NCI-H1436 (cell line): ENCODE measurements at places on chromosomes 3 and 15.
A peak's percentile ranks its signal among the peaks of the same experiment; 100 is the strongest.

GRCh38 chr15:79944622-79945021 lies 26.4 kb downstream of the BCL2A1 start:
- no peak for DNase-seq

- DNase-seq: no peak
Observed at GRCh38 chr3:42732196-42732828, 29.7 kb upstream of the HHATL start.

- no peak for DNase-seq
Observed at GRCh38 chr15:44529864-44530604, 6.9 kb upstream of the EIF3J start.

DNA sequence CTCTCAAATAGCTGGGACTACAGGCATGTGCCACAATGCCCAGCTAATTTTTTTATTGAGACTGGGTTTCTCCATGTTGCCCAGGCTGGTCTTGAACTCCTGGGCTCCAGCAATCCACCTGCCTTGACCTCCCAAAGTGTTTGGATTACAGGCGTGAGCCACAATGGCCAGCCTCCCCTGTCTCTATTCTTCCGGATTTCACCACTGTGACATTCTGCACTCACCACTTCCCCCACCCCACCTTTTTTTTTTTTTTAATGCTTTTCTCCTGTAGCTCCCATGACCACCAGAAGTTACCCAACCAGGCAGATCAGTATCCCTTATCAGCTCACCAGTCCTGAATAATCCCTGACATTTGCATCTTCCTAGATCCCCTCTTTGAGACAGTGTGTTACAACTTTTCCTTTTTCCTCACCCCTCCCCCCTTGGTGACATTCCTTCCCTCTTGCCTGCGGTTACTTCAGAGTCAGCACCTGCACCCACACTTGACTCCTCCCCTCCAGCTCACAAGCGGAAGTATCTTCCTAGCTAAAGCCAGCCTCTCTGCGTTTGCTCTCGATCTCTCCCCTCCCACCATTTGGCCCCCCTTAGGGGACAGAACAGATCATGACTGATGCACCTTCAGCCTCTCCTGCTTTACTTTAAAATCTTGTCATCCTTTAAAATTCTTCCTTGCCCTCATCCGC lies 13.5 kb upstream of the ZNF592 start:
- peak; percentile 66 for DNase-seq

DNA sequence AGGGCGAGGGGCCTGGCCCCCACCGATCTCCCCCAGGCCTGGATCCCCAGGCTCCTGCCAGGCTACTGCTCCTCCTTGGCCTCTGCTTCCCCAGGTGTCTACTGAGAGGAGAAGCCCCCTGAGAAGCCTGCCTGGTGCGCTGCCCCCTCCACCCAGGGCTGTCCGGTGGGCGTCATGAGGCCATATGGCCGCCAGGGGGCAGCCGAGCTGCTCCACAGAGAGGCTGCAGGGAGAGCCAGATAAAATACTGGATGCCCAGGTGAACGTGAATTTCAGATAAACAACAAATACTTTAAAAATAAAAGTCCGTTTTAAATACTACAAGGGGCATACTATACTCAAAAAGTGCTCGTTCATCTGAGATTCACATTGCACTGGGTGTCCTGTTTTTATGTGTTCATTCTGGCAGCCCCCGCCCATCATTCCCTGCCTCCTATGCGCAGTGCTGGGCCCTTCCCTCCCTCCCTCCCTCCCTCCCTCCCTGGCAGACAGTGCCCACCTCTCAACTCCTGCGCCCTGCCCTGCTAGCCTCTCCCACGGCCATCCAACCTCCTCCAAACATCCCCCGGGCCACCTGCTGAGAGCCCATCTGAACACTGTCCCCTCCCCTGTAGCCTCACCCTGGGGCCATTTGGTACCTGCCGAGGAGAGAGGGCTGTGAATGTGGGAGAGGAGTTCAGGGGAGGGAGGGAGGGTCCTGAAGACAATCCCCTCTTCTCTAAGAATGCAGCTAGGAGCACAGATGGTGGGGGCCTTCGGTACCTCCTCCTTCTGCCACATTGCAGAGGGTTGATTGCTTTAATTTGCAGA lies 29.6 kb downstream of the PSTPIP1 start:
- peak; percentile 37 for DNase-seq

GRCh38 chr15:69577397-69577796 lies 124.8 kb downstream of the RPLP1 start:
- no peak for DNase-seq

GRCh38 chr3:117874904-117875874 lies 1159.5 kb downstream of the IGSF11 start:
- no peak for DNase-seq

DNA sequence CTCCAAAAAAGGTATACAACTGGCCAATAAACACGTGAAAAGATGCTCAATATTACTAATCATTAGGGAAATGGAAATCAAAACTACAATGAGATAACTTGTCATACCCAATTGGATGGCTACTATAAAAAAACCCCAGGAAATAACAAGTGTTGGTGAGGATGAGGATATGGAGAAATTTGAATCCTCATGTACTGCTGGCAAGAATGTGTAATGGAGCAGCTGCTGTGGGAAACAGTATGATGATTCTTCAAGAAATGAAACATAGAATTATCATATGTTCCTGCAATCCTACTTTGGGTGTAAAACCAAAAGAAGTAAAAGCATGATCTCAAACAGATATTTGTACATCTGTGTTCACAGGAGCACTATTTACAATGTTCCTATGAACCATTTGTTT lies 67.4 kb downstream of the RPLP1 start:
- no peak for DNase-seq

DNA sequence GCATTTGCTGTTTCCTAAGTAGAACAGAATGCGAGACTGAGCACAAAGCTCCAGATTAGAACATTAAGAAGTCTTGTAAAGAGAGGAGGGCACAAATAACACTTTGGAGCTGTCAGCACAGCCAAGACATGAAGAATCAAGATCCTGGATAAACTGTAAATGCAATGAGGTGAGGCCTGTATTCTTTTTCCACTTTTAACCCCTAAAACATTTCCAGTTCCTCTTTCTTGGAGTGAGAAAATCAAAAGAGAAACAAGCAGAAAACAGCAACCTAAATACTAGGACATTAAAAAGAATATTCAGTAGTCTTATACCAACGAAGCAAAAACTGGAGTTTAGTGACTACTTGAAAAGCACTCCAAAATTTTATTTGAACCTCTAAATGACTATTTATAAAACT lies 204.3 kb downstream of the ZBTB20 start:
- no peak for DNase-seq

DNA sequence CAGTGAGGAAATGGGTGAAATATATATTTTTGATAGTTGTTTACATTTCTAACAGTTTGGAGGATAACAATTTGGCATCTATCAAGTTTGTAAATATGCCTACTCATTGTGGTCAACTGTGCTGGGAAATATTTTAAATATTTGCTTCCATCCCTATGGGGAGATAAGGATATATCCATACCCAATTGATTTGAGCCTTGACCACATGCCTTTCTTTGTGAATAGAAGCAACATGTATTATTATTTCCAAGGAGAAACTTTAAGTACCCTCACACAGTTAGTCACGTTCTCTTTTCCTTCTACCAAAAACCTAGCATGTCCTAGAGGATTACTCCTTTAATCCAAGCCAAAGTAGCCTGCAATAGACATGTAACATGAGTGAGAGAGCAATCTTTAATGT lies 245.4 kb upstream of the CBLB start:
- DNase-seq: no peak

DNA sequence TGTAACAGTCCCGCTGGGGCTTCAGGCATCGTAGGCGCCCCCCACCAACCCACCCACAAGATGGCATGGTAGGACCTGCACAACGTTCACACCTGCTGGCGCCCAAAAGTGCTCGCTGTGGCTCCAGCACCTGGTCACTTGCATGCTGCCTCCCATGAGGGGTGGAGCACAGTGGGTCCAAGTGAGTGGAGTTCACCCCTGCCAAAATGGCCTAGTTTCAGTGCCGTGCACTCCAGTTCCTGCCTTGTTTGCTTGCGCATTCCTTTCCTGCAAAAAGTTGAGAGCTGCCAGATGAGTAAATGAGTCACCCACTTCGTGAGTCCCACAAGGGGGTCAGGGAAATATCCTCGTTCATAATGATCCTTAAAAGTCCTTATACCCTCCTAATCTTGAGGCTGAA lies 788.7 kb upstream of the DPPA4 start:
- DNase-seq: no peak

DNA sequence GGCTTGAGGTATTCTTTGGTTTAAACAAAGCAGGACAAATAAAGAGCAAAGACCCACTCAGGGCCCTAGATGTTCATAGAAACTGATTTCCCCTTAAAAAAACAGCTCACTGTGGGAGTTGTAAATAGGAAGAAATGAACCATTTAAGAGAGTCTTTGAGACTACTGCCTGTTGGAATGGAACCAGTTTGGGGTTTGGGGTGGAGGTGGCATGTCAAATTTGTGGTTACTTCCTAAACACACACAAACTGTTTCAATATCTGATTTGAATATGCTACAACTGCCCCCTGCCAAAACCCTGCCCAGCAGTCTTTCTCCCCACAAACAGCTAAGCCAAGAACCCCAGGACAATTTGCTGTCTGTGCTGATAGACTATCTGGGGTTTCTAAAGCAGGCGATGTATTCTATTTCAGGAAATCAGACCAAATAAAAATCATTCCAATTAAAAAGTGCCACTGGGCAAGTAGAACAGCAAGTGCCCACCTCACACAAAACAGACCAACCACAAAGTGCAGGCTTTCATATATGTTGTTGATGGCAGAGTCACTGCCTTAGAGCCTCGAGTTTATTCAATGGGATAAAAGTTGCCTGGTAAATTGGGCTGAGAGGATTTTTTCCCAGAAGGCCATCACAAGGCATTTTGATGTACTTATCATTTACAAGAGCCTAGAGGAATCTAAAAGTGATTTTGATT lies 293.9 kb upstream of the PROK2 start:
- DNase-seq: no peak

GRCh38 chr3:139480585-139480984 lies 4.3 kb upstream of the RBP2 start:
- DNase-seq: no peak

GRCh38 chr3:105950881-105951600 lies 82.2 kb upstream of the CBLB start:
- no peak for DNase-seq

DNA sequence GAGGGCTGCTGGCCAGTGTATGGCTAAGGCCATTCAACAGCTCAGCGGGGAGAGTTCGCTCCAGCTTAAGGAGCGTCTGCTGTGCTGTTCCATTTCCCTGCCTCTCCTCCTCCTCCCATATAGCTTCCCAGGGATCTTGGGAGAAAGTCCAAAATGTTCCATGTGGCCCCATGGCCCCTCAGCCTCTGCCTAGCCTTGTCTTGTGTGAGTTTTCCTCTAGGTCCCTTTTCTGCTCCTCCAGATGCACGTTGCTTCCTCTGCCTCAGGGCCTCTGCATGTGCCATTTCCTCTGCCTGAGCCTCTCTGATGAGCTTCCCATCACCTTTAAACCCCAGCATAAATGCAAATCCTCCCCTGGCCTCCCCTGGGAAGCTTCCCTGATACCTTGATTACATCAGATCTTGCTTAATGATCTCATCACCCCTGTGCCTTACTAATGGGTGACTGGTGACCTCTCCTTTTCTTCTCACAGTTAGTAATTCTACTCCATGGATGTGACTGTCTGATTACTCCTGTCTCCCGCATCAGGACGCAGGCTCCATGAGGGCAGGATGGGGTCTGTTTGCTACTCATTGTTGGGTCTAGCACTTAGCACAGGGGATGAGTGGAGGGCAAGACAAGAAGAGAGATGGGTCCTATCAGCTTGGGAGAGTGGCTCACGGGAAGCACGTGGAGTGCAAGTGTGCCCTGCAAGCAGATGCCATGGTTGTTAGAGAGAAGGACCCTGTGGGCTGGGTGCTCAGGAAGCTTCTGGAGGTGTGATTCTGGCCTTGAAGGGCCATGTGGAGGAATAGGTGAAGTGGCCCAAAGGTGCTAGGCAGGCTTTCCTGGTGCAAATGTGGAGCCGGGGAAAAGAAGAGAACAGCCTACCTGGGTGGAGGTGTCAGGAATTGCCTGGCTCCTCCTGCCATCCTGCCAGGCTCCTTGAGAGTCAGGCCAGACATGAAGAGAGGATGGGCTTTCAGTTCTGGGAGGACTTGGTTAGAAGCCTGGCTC lies 23.8 kb downstream of the ITGA11 start:
- DNase-seq: no peak
